ENCODE measurements at places on chromosomes 4 and X.

DNA sequence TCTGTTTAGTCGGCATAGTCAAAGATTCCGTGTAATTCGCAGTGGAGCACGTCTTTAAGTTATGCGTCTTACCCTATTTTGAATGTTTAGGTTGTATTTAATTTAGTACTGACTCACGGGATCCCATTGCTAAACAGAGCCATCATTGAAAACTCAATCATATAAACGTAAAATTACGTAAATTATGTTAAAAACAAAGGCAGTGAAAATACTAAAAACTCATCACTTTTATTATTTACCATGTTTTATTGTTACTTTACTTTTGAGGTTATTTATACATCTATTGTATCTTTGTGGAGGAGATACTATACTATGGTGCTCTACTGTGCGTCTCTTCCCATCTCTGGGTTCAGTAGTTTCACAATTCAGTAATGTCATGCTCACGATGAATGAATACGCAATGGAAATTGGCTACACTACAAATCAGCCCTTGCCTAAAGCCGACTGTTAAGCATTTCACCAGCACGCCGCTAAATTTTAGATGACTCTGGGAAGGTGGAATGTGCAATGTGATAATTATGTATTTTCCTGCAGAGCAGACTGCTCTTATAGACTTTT lies 944 bp downstream of the FUNDC2 start:
- DNase-seq: peak; percentile 37

DNA sequence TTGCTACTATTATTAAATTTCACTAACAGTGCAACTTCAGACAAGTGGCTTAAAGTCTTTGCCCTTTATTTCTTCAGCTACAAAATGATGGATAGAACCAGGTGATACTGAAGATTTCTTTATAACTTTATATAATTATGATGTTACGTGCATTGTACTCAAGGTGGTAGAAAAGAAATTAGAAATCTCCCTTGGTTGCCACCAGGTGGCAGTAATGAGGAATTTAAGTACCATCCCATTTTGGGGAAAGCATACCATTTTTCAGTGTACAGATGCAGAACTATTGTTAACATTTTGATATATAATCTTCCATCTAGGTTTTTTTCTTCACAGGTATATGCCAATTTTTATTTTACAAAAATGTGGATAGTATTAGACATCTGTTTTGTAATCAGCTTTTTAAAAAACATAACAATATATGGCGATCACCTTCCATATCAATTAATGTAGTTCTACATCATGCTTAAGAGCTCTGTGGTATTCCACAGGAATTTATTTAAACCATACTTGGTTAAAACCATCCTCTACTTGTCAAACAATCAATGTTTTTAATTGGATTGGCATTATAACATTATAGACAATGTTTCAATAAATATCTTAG lies 37.7 kb upstream of the RAB33B start:
- DNase-seq: no peak

- DNase-seq: no peak
Measured at GRCh38 chr4:167003326-167003725, 231.0 kb downstream of the SPOCK3 start.

GRCh38 chr4:152613841-152614721 lies 65.7 kb downstream of the TMEM154 start:
- DNase-seq: no peak

DNA sequence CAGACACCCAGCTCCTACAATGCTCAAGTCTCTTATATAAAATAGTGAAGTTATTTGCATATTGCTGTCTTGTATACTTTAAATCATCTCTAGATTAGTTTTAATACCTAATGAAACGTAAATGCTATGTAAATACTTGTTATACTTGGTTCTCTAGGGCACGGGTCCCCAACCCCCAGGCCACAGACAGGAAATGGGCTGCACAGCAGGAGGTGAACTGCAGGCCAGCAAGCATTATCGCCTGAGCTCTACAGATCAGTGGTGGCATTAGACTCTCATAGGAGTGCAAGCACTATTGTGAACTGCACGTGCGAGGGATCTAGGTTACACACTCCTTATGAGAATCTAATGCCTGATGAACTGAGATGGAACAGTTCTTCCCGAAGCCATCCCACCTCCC lies 395.9 kb upstream of the EMCN start:
- no peak for DNase-seq

DNA sequence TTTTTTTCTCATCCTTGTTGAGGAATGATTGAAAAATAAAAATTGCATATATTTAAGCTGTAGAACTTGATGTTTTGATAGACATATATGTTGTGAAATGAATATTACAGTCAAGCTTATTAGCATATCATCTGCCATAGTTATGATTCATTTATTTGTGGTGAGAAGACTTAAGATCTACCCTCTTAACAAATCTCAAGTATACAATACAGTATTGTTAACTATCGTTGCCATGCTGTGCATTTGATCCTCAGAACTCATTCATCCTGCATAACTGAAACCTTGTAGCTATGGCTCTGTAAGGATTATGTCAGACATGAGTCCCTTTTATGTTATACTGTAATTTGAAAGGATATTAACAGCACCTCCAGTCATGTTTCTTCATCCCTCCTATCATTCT lies 2045.3 kb downstream of the ARAP2 start:
- DNase-seq: no peak

DNA sequence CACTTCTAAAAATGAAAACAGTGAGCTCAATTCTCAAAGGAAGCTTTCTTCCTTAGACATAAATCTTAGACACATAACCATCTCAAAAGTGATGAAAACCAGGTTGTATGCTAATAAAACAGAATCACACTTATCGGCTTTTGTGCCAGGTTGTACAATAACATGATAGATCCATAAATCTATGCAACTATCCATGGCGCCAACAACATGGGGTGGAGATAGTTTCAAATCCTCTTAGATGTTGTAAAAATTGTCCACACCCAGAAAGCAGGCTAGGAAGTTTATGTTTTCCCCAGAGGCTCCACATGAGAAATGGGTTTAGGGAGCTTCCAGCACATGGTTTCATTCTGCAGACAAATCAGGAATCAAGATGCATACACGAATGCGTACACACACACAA lies 165.3 kb upstream of the MAP3K15 start:
- DNase-seq: no peak

DNA sequence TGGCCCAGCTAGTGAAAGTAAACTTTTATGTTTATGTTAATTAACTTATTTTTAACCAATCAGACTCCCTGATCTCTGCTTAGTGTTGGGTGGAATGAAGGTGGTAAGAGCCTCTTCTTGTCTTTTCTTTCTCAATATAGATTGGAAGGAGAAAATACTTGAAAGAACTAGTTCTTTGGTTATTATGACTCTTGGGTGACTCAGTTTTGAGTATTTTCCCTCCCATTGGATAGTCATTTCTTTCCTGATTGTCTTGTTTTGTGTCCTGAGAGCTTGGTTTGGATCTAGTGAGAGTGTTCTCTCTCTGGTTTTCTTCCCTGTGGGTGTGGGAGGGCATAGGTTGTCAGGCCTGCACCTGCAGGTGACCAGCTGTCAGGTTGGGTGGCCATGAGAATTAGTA lies 172.0 kb upstream of the GLRA2 start:
- no peak for DNase-seq

- no peak for DNase-seq
Measured at GRCh38 chr4:87377816-87378215, 13.2 kb downstream of the HSD17B11 start.

- DNase-seq: no peak
Measured at GRCh38 chr4:17781300-17782287, at the start of gene FAM184B. FAM184B (minus strand) TSS chr4:17781621; CDS start chr4:17781299, 322 bp downstream.

DNA sequence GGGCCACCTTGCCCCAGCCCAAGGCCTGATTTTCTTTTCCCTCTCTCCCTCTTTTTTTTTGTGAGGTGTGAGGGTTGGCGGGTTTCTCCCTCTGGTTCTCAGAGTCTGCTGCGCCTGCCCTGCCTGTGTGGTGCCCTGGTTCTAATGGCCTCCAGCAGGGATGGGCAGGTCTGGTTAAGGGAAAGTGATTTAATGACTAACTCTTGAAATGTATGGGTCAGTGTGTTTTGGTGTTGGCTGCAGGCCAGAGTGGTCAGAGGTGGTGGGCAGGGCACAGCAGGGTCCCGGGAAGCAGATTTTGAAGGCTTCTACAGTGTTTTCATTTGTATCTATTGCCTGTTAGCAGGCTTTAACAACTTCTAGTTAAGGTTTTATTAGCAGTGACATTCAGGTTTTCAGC lies 39.0 kb downstream of the JADE1 start:
- DNase-seq: no peak

- no peak for DNase-seq
Measured at GRCh38 chrX:37543324-37543723, 28.1 kb upstream of the LANCL3 start.

DNA sequence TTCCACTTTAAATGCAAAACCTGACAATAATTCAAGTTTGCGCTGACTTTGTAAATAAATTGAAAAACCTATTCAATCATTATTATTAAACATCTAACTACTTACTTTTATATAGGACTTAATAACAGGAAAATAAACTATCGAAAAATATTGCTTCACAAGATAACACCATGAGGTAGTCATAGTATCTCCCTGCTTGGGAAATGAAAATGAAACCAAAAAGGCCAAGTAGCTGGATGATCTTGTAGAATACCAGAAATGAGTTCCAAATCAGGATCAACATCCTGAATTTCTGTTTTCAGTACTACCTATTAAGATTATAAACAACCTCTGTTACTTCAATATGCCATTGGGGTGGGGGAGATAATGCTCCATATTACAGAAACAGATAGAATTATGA lies 58.9 kb downstream of the CHIC2 start:
- DNase-seq: no peak

- DNase-seq: no peak
Measured at GRCh38 chrX:72042852-72043248, 88.9 kb downstream of the RTL5 start.

DNA sequence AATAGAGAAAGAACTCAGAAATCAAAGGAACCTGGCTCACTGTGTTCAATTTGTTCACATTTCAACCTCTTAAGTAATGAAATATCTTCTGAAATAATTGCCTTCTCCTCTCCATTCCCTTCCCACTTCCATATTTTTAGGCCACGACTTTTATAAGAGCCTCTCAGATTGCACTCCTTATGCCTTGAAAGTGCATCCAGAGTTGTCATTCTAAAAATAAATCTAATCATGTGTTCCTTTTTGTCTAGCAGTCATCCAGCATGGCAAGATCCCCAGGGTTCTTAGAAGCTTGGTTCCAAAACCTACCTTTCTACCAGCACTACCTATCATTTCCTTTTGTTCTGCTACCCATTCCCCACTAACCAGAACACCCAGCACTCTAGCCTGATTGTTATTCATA lies 42.4 kb upstream of the RPA4 start:
- DNase-seq: no peak

GRCh38 chrX:84729809-84730208 lies 227.6 kb upstream of the HDX start:
- DNase-seq: peak; percentile 34

DNA sequence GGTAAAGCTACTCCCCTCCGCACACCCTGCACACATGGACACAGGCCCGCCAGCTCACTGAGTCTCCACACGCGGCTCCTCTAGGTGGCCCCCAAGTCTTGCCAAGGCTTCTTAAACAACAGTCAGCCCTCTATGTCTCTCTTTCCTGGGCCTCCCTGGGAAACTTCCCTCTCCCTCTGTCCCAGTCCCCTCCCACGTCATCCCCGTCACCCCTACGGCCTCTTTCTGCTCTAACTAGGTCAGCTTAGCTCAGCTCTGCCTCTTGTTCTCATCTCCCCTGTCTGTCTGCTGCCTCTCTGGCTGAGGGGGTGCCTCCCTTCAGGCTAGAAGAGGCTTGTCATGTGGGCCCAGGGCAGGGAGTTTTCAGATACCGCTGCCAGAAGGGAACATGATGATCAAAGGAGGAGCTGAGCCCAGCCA lies 38.8 kb downstream of the SEPTIN6 start:
- no peak for DNase-seq

- DNase-seq: no peak
Measured at GRCh38 chr4:7499661-7500060, 64.9 kb upstream of the PSAPL1 start.

GRCh38 chrX:131617182-131617581 lies 73.3 kb downstream of the OR13H1 start:
- no peak for DNase-seq

DNA sequence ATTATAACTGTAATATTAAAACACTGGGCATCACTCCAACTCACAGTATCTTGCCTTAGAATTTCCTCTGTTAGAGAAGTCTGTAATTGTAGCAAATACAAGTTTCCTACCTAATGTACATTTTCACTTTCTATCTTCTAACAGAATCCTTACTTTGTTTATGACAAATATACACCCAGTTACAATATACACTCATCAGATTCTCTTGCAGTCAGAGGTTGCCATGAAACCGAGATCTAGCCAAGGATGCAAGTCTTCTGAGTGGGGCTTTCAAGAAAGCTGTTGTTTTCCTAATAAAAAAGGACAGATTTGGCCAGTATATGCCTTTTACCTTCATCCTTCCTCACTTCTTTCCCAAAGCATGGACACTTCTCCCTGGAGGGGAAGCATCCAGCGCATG lies 228.9 kb downstream of the SCFD2 start:
- DNase-seq: no peak

DNA sequence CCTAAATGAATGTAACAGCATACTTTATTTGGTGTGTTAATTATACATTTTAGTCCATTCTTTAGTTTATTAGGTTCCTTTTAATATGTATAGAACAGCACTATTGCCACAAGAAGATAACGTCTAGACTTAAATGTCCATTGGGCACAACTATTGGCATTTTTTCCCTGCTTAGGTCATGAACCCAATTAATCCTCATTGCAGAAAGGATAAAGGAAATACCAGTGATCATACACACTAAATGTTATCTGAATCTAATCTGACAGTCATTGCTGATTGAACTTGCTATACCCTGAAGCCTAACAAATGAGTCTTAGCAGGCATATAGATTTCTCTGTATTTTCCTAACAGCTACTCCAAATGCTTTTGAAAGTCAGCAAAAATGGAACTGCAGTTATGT lies 2250.0 kb upstream of the AGA start:
- DNase-seq: no peak

- no peak for DNase-seq
Measured at GRCh38 chrX:72312311-72312940, 6.7 kb upstream of the CITED1 start.

GRCh38 chrX:53580742-53581504 lies 105.6 kb downstream of the HUWE1 start:
- DNase-seq: no peak

DNA sequence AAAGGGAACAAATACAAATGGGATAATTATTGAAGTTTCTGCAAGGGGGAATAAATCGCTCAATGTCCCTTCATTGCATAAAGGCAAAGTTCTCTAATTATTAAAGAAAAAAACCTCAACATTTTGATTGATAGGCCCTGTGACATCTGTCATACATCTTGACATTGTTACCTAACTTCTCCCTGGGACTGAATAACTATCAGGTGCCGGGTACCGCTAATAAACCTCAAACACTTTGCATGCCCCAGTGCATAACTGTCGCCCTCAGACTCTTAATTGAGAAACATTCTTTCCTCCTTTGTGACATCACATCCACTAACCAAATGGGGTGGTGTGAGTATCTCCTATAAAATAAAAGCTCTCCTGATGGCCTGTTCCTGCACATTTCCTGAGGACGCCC lies at the start of gene ADAM29:
ADAM29 (plus strand) TSS at position 301 of the 400 bp plus-strand sequence. CDS start 57,168 bp downstream, outside the sequence.
- no peak for DNase-seq

- peak; percentile 12 for DNase-seq
Measured at GRCh38 chrX:54495814-54496516, at the start of gene FGD1. FGD1 (minus strand) TSS chrX:54496234; CDS start chrX:54495432, 802 bp downstream.
